ENCODE measurements at places on chromosomes 6 and 20. TPM values are rescaled to one million over a fixed set of nuclear protein-coding genes. Genes with fewer than 3 reads are reported as not detected.

The SGK2 gene
- total RNA-seq, result 0.07 TPM

The NTSR1 gene
- total RNA-seq, result 2.2 TPM

The OLIG3 gene
- not detected for total RNA-seq

The MBOAT1 gene
- total RNA-seq, result 2.4 TPM

Measured in pulmonary artery endothelial cell (primary cell).